ENCODE measurements at places on chromosomes 3 and 15.

GRCh38 chr3:112074616-112075497, 11.3 kb upstream of the C3orf52 start:
- peak; percentile 24 for DNase-seq

- peak; percentile 69 for DNase-seq
Measured at GRCh38 chr15:90004671-90005070, 3.5 kb downstream of the ZNF710 start.

DNA sequence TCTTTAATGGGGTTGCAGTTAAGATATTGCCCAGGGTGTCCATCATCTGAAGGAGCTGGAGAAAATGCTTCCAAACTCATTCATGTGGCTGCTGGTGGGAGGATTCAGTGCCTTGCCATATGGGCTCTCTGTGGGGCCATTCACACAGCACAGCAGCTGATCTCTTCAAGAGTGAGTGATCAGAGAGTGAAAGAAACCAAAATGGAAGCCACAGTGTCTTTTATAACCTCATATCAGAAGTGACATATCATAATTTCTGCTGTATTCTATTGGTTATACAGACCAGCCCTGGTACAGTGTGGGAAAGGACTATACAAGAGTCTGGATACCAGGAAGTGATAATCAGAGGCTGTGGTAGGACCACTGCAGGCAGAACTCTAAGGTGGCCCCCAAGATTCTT, 33.6 kb downstream of the HHLA2 start:
- no peak for DNase-seq

DNA sequence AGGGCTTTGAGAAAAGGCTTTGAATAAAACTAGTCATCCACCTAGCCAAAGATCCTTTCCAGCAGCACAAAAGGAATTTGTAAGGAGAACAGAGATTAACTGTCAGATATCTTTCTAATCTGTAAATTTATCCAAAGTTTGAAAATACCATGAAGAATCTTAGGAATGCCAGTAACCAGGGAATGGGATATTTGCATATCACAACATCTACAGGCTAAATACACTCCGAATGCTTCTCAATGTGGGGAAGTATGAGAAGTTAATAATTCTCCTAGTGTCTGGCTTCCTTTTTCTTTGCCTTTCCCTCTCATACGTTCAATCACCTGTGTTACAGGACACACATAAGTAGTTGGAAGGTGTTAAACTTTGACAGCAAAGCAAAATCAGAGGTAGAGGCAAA, 7.8 kb downstream of the ANAPC13 start:
- DNase-seq: no peak

- DNase-seq: no peak
Measured at GRCh38 chr3:167102071-167102470, 278.0 kb downstream of the ZBBX start.

DNA sequence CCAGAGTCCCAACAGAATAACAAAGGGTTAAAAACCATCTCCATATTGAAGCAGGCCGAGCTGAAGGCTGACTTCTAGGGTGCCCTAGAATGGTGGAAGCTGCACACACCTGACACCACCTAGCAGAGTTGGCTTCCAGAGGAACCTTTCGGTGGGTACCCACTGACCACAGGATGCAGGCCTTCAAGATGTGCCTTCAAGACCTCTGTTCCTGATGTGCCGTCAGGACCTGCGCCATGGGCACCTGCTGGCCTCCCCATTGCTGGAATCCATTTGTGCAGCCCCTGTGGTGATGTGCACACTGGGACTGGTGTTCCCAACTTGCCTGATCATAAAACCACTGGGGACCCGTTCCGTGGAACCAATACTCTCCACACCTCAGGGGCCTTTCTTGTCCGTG, 35.7 kb upstream of the RPL32 start:
- DNase-seq: no peak

DNA sequence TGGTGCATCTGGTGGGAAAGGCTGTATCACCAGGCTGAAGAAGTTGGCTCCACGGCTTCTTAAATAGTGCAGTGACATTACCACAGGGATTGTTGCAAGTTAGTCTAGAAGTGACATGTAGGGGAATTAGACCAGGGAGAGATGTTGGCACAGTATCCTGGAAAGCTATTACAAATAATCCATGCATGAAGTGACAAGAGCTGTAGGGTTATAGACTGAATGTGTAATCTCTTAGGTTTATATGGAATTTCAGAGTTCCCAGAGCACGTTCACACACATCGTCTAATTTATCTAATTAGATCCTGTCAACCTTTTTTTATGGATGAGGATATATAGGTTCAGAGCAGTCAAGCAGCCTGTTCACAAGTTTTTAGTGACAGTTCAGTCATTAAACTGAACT, 37.3 kb upstream of the APH1B start:
- no peak for DNase-seq
